ENCODE measurements at places on chromosomes 5 and 9.

DNA sequence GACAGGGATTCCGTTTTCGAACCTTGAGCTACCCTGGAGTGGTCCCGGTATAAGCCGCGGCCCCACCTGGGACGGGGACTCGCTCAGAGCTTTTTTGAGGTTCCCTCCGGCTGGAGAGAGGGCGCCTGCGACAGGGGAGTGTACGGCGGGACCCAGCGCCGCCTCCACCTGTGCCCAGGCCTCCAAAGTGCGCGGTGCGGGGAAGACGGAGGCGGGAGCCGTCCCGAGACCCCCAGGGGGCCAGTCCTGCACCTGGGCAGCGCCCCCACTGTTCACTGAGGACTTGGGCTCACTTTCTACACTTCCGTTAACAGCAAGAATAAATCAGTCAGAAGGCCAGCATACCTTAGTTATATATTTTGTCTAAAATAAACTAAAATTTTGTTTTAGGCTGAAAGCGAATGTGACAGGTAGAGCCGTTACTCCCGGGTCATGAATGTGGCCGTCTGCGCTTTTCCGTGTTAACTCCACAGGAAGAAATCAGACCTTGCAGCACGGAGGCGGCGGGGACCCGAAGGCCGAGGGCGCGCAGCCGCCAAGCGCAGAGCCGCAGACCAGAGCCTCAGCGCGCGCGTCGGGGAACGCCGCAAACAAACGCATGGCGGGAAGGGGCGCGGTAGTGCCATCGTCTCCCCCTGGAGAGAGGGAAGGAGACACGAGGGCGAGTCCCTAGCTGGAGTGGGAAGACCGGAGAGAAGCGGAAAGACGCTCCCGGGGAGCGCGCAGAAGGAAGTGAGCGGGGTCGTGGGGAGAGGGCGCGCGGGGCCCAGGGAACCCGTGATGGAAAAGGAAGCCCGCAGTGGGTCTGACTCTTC is 14.1 kb downstream of the TRIM7 start:
- DNase-seq: no peak

GRCh38 chr5:65248896-65249295 is 232.8 kb downstream of the ADAMTS6 start:
- DNase-seq: no peak

DNA sequence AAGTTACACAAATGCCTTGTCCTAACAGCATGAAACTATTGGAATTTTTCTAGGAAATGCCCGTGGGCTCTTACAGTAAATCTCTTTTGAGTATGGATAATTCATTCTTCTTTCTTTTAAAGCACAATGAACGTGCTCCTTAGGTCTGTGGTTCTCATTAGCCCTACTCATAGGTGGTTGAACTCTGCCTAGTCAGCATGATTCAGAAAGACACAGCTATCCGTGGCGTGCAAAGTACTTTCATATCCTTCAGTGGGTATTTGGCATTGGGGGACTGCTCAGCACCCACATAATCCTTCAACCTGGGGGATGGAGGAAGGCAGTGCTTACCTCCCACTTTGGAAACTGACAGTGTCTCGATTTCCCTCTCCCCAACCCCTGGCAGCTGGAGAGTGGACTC is 462.0 kb upstream of the CLINT1 start:
- DNase-seq: no peak

GRCh38 chr5:76547242-76547890 is 75.8 kb downstream of the F2RL2 start:
- DNase-seq: no peak

DNA sequence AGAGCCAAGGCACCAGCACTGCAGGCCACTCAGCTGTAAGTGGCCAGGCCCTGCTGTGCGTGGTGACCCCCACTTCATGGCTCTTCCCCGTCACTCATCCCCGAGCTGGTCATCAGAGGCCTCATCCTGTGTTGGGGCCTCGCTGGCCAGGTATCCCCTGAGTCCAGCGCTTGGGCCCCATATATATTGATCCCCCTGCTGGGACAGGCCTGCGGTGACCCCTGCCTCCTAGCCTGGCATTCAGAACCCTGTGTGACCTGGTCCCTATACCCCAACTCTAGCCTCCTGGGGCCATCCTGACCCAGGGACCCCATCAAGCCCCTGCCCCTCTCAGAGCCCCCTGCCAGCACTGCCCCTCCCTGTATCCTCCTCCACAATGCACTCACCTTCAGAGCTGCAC is 12.7 kb downstream of the GBGT1 start:
- DNase-seq: peak; percentile 2

GRCh38 chr9:130845901-130846481 is 10.9 kb downstream of the ABL1 start:
- peak; percentile 40 for DNase-seq

- no peak for DNase-seq
These were observed 39.0 kb upstream of the ZSWIM6 start for GRCh38 chr5:61293071-61293470.

DNA sequence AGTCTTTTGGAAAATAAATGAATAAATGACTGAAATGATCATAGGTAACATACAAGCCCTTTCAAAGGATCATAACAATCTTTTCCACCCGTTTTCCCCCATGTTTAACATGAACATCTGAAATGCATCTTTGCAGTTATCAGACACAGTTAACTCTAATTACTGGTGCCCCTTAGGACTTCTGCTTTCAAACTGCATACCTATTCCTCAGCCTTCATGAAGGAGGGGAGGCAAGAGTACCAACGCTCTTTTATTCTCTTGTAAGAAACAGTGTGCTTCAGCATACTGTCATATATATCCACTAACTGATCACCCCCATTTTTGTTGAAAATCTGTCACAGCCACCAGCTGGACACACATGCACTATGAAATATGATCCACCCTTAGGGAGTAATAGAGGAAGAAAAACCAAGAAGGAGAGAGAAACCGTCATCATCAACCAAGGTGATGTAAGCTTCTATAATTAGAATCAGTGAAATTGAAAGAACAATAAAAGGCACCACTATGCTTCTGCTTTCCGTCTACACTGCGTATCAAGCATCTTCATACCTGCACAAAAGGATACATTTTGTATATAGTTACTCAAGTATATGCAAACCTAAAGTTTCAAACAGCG is 98.7 kb downstream of the RAPGEF6 start:
- DNase-seq: no peak

- DNase-seq: no peak
These were observed 209.1 kb upstream of the ADCY2 start for GRCh38 chr5:7186818-7187217.

DNA sequence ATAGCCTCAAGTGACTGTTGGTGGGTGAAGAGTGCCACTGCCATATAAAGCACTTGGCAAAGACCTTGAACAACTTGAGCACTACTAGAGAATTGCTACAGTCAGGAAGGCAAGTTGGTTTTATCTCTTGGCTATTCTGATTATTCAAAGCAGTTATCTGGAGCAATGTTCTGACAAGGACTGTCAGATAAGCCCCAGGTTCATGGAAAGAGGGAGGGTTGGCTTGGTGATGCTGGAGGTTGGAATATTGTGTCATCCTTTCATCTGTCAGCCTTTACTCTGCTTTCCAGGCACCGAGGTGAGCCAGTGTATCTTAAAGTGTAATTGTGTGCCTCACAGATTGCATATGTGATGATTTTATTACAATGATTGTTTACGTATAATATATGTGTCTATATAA is 548.4 kb upstream of the ZNF608 start:
- DNase-seq: no peak

- no peak for DNase-seq
These were observed 43.7 kb downstream of the STK10 start for GRCh38 chr5:172144291-172144815.

- no peak for DNase-seq
These were observed 152.5 kb downstream of the APBA1 start for GRCh38 chr9:69519470-69520240.

DNA sequence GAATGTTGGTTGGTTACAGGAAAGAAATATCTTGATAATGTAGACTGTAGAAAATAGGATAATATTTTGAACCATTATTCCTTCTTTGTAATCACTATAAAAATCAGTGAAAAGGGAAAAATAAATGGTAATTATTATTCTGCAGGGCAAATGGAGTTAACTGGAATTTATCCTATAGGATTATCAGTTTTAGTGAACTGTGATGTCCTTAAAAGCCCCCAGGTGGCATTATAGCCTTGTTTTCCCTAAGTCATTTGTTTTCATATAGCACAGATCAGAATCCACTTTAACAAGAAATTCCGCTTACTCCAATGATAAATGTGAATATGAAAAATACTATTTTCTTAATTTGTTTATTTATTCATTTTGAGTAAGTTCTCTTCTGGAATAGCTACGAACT is 26.2 kb upstream of the WDR41 start:
- DNase-seq: no peak

GRCh38 chr5:16656561-16657191 is 39.9 kb upstream of the RETREG1 start:
- DNase-seq: no peak

GRCh38 chr9:2727966-2728613 is 10.8 kb downstream of the KCNV2 start:
- DNase-seq: peak; percentile 80

- no peak for DNase-seq
These were observed 153.9 kb downstream of the PCSK5 start for GRCh38 chr9:76044266-76044819.

DNA sequence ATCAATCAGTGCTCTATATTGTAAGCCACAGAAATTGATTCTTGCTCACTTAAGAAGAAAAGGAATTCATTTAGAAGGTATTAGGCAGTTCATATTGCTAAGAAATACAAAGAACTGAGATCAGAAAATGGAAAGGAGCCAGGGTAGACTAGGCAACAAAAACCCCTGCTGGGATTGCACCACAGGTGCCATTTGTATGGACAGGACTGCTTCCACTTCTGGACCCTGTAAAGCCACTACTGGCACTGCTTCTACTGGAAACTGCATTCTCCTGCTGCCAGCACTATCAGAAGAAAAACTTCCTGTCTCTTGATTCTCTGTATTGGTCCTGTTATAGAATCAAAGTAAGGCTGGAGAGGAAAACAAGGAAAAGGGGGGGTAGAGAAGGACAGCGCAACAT is 45.9 kb downstream of the CERT1 start:
- no peak for DNase-seq

- no peak for DNase-seq
These were observed 388.2 kb downstream of the PRR16 start for GRCh38 chr5:120852222-120852860.

- DNase-seq: no peak
These were observed 38.0 kb upstream of the CCDC152 start for GRCh38 chr5:42718591-42718990.

DNA sequence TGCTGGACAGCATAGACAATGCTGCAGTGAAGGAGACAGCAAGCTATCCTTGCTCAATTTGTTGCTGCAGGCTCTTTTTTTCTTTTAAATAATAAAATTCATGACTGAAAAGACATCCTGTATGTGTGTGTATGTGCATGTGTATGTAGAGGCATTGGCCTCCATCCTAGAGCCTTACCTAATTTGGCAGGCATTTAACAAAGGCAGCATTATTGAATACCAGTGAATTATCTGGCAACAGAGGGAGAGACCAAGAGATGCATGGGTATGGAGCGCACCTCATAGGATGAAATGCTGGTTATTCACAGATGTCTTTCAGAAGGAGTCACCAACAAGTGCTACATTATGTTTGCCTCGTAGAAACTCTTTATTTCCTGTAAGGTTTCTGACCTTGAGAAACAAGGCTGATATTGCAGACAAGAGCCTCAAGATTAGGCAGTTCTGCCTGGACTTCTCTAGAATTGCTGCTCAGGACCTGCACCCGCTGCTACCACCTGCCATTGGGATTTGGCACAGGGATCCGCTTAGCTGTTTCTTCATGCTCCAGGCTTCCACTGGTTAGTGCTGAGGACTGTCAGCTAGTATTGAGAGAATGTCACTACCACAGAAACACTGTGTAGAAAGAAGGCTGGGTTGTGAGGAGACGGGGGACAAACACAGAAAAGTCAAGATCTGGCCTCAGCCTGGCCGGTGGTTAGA is 247.7 kb upstream of the RFX3 start:
- no peak for DNase-seq

- DNase-seq: peak; percentile 88
These were observed at the start of gene NME5 for GRCh38 chr5:138138949-138139780. TSS of gene NME5 (minus strand) at chr5:138139428. CDS start at chr5:138138780, 648 bp downstream.

- peak; percentile 12 for DNase-seq
These were observed 10.5 kb upstream of the ADGRV1 start for GRCh38 chr5:90548069-90548593.

- DNase-seq: no peak
These were observed 85.3 kb upstream of the COX7C start for GRCh38 chr5:86532429-86532828.

- DNase-seq: peak; percentile 65
These were observed 166.8 kb downstream of the MELK start for GRCh38 chr9:36739373-36740116.
